Esophagus squamous epithelium (tissue), 5 donors: ENCODE measurements at places on chromosomes 3 and 15.

- DNase-seq: no peak
Measured at GRCh38 chr3:171225708-171226107, 199.2 kb upstream of the SLC2A2 start.

DNA sequence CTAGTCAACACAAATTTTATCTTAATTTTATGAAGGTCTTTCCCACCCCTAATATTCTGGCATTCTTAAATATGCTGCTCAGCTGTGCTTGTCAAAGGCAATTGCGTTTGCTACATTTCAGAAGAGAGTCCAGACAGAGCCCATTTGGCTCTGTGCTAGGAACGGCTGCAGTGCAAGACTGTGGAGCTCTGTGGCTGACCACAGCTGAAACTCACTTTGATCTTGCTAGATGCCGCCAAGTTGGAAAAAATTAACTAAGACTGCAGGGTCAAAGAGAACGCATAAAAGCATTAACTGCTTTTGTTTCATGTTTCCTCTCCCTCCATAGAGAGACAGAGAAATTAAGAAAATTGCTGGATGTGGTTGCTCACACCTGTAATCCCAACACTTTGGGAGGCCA is 7.6 kb upstream of the PPP1R2 start:
- no peak for DNase-seq

GRCh38 chr3:135895734-135896121 is 69.8 kb upstream of the PPP2R3A start:
- no peak for DNase-seq

DNA sequence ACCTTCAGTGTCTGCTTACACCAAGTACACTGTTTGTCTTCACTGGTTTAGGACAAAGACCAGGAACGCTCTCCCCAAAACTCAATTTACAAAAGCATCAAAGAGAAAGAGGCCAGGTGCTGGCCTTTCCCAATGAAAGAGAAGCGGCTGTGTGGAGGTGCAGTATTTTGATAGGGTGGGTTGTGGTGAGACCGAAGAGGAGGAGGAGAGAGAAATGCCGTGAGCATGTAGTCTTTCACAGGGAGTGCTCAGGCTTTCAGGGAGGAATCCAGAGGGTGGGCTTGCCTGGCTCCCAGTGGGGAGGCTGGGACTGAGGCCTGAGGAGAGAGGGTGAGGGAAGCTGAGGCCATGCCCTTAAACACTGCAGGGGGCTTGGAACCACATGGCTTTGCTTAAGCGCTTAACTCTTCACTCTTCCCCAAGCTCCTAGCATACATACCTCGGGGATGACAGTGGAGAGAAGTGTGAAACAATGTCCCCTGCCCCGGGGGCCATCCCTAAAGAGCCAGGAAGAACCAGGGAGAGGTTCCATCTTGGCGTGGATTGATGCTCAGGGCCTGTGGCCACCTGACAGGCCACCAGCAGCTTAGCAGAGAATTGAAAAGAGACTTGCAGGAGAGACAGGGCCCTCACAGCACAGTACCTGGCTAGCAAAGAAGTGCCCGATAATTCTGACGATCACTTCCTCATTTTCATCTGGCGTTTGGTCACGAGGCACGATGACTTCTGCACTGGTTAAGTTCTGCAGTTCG is 60.5 kb downstream of the SENP2 start:
- no peak for DNase-seq

DNA sequence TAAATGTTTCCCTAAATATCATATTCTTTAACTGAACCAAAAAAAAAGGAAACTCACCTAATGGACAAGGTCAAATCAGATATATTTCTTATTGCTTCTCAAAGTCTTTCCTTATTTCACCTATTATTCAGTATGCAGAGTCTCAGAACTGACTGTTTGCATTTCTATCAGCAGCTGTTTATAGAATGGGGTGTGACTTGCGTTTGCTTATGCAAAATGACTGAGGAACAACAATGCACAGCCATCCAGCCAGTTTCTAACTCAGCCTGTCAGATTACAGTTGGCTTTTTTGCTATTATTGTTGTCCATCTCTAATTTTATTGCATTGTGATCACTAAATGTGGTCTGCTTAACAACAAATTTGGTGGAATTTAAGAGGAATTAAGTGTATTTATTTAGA is 40.7 kb downstream of the RAB27A start:
- DNase-seq: no peak

DNA sequence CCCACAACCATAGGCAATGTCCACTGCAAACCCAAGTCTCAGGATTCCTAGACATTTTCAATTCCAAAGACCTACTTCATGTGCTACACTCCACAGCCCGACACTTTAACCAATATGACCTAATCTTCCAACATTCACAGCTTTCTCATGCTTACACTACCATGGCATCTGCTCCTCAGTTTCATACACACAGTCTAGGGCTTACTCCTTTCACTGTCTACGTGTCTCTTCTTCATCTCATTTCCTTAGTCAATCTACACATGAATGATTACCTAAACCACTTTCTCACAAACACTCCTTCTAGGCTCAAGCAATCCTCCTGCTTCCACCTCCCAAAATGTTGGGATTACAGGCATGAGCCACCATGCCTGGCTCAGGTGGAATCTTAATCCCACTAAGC is 106.3 kb downstream of the STAG1 start:
- DNase-seq: no peak

DNA sequence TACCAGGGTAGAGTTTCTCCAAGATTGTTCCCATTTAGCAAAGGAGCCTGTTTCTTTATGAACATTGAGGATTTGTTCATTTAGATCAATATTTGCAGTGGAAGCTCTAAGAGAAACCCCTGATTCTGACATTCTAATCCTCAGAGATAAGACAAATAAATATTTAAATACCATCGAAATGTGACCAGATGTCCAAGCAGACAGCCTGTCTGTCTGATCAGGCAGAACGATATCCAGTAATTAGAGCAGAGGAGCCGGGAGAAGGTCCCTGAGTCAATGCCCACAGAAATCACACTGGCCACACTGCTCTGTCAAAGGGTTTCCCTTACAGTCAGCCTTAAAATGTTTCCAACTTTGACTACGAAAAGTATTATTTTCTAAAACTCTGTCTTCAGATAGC is 15.7 kb upstream of the ARPIN start:
- no peak for DNase-seq

DNA sequence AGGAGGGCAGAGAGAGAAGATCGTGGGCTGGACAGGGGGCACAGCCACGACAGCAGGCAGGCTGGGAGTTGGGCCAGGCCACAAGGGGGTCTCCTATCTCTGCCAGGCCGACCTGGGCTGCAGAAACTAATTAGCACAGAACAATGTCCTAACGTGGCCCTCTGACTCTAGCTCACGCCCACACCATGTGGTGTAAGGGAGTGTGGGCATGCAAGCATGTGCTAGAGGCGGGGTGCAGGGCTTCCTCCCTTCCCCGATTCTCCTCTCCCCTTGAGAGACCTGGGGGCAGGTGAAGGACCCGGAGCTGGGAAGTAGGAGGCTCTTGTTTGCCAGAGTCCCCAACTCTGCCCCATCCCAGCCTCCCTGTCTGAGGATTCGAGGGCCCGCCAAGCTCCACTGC is 65.5 kb downstream of the LINGO1 start:
- no peak for DNase-seq

DNA sequence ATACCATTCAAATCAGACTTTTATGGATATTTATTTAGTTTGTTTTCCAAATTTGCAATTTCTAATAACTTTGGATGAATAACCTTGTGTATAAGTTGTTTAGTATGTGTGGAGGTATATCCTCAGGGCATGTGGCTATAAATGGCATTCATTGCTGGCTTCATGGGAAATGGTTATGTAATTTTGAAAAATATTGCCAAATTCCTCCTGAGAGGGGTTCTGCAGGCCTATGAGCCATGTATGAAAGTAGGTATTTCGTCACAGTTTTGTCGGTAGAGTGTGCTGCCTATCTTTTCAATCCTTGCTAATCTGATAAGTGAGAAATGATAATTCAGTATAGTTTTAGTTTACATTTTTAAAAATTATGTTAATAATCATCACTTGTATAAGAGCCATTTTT is 256.4 kb upstream of the ZNF385D start:
- no peak for DNase-seq

GRCh38 chr3:68017069-68017468 is 362.7 kb upstream of the SUCLG2 start:
- DNase-seq: no peak
